Non-pigmented ciliary epithelial cell (primary cell): ENCODE measurements at places on chromosomes 1 and 21.

GRCh38 chr1:247530785-247531184 lies 5.5 kb downstream of the OR2C3 start:
- no peak for DNase-seq

- no peak for DNase-seq
Observed at GRCh38 chr1:165871311-165872067, 44.1 kb downstream of the UCK2 start.

DNA sequence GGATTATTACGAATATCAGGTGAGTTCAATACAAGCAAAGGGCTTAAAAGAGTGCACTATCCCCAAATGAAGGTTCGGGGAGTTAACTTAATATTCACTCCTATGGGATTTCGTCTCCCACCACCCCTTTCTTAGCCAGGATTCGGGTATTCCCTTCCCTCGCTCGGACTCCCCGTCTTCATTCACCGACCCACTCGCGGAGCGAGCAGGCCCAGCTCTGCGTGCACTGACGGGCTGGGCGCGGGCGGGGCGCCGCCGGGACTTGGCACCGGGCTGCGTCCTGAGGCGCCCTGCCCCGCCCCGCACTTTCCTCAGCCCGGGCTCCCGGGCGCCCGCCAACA lies 7.7 kb upstream of the MPZL1 start:
- no peak for DNase-seq

- DNase-seq = no peak
Observed at GRCh38 chr1:203360547-203361185, 9.7 kb upstream of the FMOD start.

DNA sequence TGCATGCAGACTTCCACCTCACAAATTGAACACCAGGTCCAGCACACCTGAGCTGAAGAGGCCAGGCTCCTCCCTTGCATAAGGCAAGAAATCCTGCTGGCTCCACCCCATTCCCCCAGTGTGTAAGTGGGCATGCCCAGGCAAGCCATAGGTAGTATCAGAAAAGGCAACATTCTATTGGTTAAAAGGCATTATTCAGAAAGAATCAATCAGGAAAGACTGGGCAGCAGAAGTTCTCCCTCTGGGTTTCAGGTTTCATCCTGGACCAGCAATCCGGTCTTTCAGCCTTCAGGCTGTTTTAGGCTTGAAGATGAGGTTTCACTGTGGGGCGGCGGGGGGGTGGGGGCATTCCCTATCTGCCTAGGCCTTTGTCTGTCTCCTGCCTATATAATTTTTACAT lies 42.0 kb upstream of the LHX8 start:
- DNase-seq = no peak

- no peak for DNase-seq
Observed at GRCh38 chr1:203652724-203653461, 26.3 kb downstream of the ATP2B4 start.

DNA sequence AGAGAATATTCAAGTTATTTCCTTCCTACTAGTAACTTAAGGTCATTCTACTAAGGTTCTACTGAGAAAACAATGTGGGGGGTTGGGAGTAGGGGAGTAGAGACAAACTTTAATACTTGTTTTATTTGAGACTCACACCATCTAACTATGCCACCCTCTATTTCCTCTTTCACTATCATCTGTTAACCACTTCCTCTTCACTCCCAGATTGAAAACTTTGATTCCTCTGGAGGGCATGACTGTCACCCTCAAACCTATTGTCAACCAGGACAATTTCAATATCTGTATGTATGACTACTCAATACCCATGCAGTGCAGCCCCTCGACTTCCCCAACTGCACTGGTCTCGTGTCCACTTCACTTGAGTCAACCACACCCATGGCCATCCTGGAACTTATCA lies 165.6 kb upstream of the POGK start:
- no peak for DNase-seq

DNA sequence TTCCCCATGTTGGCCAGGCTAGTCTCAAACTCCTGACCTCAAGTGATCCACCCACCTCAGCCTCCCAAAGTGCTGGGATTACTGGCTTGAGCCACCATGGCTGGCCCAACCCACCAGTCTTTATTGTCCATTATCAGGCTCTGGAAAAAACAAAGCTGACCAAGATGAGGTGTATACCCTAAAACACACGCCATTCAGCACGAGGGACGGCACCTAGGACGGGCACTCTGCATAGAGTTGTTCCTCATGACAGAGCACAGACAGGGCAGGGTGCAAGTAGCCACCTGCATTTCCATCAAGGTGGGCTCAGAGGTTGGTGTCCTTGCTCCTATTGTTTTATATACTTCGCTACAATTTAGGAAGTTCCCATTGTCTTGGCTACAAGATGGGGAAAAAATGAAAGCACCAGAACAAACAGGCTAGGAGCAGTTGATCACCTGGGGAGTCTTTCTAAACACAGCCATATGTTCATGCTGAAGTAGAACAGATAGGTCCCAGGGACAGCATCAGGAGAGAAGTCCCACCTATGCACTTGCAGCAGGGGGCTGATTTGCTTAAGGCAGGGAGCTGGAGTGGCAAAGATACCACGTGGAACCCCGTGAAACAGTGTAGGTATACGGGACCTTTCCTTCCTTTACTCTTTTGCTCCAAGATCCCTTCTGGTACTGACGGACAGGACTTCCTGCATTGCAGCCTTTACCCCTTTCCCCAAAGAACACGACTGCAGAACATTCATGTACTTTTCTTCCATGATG lies 4.5 kb downstream of the KRTCAP2 start:
- no peak for DNase-seq

DNA sequence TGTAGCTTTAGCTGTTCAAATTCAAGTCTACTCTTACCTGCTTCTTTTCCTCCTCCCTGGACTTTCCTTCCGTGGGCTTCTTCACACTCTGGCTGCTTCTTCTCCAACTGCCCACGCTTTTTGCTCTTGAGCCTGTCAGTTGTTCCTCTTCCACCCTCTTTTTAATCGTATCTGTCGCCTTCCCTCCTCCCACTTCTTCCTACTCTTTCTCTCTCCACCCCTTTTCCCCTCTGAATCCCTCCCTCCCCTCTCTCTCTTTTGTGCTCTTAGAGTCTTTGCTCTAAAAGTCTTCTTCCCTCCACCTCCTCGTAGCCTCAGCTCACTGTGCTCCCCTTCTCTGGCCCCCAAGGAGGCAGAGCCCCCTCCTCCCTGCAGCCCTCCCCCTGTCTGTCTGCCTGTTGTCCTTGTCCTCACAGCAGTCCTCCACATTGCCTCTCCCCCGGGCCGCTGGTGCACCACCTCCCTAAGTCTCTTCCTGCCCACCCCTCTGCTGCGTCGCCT lies 12.9 kb upstream of the GJA5 start:
- no peak for DNase-seq

DNA sequence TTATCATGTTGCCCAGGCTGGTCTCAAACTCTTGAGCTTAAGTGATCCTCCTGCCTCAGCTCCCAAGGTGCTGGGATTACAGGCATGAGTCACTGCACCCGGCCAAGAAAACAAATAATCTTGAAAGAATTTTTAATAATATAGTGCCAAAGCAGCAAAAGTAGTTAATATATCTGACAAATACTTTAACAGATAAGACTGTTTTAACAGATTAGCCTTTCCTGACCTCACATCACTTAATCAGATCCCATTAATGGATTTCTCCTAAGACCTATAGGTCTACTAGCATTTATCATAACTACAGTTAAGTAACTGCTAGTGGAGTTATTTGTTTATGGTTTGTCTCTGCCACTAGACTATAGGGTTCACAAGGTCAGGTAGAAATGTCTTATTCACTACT lies 61.1 kb upstream of the HP1BP3 start:
- DNase-seq = no peak

DNA sequence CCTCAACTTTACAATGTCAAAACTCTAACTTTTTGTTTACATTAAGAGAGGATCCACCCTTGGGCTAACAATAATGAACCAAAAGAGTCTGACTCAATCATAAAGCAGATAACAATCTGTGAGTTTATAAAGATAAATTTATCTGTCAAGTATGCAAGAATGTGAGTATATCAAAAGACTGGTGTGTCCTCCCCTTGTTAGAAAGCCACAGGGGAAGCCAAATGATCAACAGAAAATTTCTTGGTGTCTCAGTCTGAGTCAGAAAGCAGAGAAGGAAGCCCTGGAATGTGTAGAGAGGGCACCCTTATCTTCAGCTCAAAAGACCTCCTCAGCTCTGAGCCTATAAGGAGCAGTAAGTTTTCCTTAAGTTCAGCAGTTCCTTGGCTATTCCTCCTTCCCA lies 13.9 kb upstream of the PDIK1L start:
- peak; percentile 32 for DNase-seq

DNA sequence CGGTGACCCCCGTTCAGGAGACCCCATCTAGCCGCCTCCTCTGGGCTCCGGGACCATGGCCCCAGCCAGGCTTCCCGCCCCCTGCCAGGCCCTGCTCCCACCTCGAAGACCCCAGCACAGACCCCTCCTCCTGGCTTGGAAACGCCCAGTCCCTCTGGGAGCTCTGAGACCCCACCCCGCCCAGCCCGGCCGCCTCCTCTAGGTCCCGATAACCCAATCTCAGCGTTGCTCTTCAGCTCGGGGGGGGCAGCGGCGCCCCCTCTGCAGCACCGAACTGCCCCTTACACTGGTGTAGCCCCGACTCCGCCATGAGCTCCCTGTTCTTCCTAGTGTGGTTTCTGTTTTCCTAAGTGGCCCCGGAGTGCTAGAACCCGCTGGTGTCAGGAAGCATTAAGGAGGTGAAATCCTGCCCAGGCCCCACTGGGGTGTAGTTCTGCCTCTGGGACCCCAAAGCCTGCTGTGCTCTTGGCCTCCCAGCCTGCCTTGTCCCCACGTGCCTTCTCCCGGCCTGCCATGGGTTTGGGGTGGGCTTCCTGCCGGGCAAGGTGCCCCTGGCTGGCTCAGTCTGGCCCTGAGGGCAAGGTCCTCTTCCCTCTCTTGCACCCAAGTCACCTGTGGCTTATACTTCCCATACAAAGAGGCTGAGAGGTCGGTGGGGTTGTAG lies 10.7 kb upstream of the MMEL1 start:
- DNase-seq = no peak

DNA sequence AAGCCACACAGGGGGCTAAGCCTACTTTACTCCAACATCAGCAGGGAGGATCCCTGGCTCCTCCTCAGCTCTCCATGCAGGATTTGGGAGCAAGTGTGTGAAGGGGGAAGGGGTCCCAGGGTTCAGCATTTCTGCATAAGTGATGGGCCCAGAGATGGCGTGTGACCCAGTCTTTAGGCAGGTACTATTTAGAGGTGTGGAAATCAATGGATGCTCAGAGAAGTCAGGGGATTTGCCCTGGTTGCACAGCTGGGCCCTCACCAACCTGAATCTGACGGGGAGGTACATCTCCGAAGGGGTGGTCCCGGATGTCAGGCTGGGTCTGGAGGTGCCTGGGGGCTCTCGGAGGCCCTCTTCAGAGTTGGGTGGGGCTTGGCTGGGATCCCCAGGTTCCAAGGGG lies 6.9 kb upstream of the TCEA3 start:
- DNase-seq = no peak

- no peak for DNase-seq
Observed at GRCh38 chr1:230863449-230863848, 4.9 kb downstream of the C1orf198 start.

DNA sequence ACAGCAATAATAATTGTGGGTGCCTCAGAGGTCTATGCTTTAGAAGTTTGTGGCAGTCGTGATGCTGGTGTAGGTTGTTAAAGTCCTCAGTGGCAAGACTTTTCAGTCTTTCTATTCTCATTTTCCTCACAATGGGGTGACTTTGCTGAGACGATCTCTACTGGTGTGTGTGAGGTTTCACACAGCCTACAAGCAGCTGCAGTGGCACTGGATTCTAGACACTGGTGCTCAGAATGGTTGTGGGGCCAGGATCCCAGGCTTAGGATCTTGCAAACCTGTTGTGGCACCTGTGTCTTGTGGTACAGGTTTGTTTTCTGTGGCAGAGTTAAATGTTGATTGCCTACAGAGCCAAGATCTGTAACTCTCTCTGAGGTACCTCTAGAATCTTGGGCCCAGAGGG lies 581.2 kb downstream of the PTPRC start:
- no peak for DNase-seq

- DNase-seq = no peak
Observed at GRCh38 chr1:211731456-211732292, 56.3 kb upstream of the NEK2 start.

- no peak for DNase-seq
Observed at GRCh38 chr21:21028275-21028820, 30.1 kb downstream of the NCAM2 start.

- DNase-seq = peak; percentile 17
Observed at GRCh38 chr1:176559878-176560277, 96.9 kb downstream of the PAPPA2 start.

DNA sequence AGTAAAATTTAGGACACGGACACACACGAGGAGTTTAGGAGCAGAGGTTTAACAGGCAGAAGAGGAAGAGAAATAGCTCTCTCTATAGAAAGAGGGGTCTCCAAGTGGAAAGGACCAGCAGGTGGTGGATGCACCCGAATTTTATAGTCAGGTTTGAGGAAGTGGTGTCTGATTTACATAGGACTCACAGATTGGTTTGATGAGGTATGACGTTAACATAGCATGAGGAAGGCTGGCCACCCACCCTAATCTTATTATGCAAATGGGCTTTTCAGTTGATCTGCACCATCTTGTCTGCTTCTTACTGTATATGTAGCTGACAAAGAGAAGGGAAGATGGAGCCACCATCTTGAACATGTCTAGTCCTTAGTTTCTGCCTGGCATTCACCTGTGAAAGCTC lies 52.5 kb upstream of the RGS2 start:
- DNase-seq = no peak

DNA sequence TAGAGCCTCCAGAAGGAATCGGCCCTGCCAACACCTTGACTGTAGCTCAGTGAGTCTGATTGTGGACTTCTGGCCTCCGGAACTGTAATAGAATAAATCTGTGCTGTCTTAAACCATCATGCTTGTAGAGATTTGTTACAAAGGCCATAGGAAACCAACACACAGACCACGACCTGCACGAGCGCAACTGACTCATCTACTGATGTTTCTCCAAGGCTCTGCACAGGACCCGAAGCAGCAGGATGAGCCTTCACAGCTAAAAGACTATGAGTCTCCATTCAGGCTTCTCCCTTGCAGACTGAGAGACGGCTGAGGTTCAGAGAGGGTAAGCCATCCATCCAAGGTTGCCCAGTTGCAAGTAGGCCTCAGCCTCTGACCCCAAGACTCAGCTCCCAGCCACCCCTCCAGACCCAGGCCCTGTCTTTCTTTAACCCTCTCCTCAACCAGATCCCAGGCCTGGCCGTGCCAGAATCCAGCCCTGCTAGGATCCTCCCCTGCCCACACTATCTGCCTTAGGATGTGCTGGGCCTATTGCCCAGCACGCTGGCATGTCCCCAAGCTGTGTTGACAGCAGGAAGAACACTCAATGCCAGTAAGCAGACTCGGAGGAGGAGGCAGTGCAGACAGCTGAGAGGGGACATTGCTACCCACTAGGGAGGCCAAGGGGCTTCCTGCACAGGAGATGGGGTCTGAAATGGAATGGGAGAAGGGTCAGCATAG lies 109.0 kb downstream of the HMGB4 start:
- DNase-seq = no peak

- DNase-seq = peak; percentile 69
Observed at GRCh38 chr1:26907071-26907917, 6.5 kb downstream of the NR0B2 start.
